Activated naive CD4-positive, alpha-beta T cell treated with anti-CD3 and anti-CD28 coated beads, Interleukin-2, amount 50 U/mL, for 16 hours (primary cell): ENCODE measurements at places on chromosomes 16 and 17.

DNA sequence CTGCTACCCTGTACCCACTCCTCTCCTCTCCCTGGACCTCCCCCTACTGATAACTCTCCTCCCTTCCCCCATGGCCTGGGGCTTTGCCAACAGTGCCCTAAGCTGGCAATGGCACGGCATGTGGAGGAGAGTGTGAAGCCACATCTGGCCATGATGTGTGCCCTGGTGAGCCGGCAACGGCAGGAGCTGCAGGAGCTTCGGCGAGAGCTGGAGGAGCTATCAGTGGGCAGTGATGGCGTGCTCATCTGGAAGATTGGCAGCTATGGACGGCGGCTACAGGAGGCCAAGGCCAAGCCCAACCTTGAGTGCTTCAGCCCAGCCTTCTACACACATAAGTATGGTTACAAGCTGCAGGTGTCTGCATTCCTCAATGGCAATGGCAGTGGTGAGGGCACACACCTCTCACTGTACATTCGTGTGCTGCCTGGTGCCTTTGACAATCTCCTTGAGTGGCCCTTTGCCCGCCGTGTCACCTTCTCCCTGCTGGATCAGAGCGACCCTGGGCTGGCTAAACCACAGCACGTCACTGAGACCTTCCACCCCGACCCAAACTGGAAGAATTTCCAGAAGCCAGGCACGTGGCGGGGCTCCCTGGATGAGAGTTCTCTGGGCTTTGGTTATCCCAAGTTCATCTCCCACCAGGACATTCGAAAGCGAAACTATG is 5.2 kb downstream of the TRAF4 start:
- DNase-seq, result no peak

DNA sequence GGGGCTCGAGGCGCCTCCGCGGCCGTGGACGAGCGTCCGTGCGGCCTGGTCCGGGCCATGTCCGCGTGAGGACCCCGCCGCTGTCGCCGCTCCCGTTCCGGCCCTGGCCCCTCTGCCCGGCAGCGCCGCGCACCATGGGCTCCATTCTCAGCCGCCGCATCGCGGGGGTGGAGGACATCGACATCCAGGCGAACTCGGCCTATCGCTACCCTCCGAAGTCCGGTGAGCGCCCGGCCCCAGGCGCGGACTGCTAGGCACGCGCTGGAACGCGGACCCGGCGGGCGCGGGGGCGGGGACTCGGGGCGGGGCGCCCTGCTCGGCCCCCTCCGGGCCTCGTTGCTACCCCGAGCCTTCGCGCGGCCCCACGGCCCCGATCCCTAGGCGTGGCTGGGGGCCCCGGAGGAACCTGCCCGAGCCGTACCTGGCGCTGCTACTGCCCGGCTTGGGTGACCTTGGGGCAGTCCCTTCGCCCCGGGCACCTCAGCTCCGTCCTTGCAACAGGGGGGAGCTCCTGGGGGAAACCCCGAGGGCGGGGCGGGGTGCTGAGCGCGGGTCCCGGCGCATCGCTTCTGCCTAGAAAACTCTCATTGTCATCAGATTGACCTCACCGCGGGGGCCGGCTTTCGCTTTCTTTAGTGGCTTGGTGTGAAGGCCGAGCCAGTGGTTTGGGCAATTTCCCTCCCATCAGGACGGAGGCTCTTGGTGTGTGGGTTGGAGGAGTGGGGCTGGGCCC is 367 bp downstream of the MGRN1 start:
- peak; percentile 66 for DNase-seq

- DNase-seq, result no peak
These were observed 56.1 kb upstream of the RBL2 start for GRCh38 chr16:53378138-53378537.

GRCh38 chr17:79812353-79813258 is 15.7 kb upstream of the CBX8 start:
- DNase-seq, result no peak

DNA sequence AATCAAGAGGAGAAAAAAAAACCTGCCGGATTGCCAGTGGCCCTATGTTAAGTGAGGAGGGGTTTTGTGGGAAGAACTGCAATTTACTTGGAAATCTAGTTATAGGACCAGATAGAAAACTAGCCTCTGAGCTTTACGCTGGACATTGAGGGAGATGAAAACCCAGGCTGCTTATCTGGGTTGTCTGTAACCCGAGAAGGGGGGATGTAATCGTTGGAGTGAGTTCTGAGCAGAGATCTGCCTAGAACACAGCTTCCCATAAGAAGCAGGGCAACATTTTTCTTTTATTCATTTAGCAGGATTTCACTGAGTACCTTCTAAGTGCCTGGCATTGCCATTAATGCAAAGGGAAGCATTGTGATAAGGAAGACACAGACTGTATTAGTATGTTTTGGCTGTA is 70.6 kb downstream of the KATNIP start:
- DNase-seq, result no peak

GRCh38 chr16:999677-1000076 is 18.1 kb downstream of the SOX8 start:
- no peak for DNase-seq

DNA sequence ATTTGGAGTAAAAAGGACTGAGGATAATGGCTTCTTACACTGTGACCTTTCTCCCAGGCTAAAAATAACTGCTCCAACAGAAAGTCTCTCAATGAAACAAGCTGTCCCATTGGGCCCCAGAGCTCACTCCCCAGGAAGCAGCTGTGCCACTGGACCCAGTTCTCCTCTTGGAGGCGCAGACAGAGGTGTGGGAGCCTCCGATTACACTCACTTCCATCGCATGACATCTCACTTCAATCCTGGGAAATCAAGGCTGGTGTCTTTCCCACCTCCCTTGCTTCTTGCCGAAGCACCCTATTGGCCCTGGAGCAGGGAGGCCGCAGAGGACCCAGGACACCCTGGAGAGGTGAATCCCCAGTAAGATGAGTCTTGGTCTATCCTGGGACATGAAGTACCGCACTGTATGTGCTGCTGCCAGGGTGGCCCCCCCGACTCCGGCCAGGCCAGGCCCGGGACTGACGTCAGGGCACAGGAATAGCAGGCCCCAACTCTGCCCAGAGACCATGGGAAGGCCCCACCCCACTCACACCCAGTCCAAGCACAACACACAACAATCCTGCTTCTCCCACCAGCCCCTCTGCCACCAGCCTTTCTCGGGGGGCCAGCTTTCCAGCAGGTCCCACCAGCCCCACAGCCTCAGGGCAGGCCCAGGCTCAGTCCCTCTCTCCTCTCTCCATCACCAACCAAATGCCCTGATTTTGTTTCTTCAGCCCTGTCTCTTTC is 29.5 kb downstream of the SRL start:
- no peak for DNase-seq

DNA sequence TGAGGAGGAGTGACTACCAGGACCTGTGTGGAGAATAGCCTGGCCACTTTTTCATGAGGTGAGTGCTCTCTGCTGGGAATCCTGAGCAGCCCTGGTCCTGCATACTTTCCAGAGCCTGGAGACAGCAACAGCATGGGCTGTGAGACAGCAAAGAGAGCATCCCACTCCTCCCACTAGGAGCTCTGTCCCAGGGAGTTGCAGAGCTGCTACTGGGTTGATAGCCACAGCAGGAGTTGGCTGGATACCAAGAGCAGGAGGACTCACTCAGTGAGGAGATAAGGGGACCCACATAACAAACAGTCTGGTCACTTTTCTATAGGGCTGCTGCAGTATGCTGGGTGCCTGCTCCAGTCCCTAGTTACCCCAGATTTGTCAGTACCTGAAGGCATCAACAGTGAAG is 439.3 kb upstream of the CDH8 start:
- no peak for DNase-seq

- DNase-seq, result no peak
These were observed 77.3 kb upstream of the NLRP1 start for GRCh38 chr17:5661491-5662125.

DNA sequence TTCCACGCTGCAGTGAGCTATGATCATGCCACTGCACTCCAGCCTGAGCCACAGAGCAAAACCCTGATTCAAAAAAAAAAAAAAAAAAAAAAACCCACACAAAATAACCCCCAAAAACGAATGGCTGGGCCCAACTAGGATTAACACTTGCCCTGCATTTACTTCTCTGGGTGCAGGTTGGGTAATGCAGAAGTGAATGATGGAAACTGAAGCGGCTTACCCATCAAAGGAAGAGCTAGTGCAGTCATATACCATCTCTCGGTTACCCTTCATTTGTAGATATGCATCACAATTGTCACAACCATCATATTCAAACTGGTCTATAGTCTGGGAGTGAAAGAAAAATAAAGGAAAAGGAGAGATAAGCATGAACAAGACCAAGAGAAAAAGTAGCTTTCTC is 819 bp downstream of the SUPT4H1 start:
- no peak for DNase-seq

DNA sequence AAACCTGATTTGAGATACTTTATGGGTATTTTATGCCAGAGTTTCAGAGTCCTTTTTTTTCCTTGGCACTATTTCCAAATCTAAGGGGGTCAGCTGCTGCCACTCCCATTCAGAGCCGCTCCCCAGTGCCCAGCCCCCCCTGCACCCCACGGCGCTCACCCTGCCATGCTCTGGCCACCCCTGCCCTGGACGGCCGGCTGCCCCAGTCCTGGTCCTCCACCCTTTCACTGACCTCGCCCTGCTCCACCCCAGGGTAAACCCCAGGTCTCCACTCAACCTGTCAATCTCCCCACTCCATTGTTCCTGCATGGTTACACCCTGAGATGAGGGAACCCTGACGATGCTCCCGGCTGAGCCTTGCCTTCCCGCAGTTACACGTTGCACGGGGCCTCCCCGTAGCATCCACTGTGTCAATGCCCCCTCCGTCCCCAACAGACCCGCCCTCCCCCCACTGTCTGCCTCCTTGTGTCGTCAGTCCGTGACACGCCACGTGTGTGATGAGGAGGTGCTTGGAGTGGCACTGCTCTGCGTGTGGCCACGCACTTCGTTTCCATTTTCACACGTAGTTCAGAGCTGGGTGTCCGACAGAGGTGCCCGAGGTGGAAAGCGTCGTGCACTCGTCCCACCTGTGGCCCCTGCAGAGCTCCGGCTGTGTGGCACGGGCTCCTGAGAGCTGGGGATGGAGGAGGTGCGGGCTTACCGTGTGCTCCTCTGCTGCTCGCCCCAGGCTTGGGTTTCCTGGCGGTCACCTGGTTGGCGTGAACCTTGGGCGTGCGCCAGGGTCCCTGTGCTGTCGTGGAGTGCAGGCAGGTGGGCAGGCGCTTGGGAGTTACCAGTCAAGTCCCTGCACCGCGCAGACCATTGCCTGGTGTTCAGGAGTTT is 116.5 kb downstream of the BANP start:
- DNase-seq, result no peak

- DNase-seq, result no peak
These were observed 24.9 kb downstream of the HSD17B2 start for GRCh38 chr16:82059983-82060421.

DNA sequence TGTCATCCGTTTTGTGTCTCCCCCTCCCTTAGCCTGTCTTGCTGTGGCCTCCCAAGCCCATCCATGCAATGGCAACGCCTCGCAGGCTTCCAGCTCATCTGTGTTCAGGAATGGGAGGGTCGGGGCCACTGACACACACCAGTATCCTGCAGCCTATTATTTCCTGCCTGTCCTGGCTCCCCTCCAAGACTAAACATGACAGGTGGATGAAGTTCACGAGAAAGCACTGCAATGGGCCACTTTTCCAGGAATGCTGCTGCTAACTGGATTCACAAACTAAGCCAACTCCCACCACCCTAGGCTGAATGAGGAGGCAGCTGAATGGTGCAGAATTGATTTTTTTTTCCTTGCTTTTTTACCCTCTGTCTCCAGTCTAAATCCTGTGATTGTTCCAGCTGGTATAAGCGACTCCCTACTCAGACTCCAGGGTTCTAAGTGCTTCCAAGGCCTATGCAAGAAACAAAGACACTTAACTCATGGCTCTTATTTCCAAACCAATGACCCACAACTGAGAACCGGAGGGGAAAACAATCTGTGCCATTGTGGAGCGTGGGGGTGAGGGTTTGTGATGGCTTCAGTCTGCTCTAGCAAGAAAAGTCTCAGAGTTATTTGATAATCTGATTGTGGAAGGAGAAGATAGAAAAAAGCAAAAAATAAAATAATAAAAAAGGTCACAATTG is 23.3 kb downstream of the TMEM100 start:
- no peak for DNase-seq

DNA sequence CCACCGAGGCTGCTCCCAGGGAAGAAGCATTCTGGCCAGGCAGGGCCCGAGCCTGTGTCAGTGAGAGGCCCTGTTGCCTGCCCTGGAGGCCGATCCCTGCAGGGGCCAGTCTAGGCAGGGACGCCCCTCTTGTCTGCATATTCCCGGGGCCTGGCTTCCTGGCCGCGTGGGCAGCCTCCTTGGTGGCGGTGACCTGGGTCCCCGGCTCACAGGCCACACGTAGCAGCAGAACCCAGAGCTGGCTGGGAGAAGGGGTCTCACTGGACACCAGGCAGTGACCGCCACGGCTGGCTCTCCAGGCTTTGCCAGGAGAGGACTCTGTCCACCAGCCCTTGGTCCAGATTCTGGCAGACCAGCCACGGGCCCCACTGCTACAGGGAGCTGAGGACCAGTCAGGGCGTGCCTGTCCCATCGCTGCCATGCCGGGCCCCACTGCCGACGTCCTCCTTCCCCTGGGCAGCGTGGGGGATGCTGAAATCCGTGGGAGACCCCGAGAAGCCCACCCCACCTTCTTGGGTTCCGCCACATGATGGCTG is 3.7 kb upstream of the CACNA1H start:
- no peak for DNase-seq

GRCh38 chr16:89643769-89644300 is 13.7 kb downstream of the CHMP1A start:
- DNase-seq, result no peak

- no peak for DNase-seq
These were observed 238.6 kb downstream of the CDH13 start for GRCh38 chr16:82865412-82865811.

GRCh38 chr17:7922845-7923628 is 6.6 kb downstream of the KCNAB3 start:
- peak; percentile 87 for DNase-seq

GRCh38 chr17:50763716-50764475 is 3.4 kb downstream of the ANKRD40CL start:
- DNase-seq, result no peak

DNA sequence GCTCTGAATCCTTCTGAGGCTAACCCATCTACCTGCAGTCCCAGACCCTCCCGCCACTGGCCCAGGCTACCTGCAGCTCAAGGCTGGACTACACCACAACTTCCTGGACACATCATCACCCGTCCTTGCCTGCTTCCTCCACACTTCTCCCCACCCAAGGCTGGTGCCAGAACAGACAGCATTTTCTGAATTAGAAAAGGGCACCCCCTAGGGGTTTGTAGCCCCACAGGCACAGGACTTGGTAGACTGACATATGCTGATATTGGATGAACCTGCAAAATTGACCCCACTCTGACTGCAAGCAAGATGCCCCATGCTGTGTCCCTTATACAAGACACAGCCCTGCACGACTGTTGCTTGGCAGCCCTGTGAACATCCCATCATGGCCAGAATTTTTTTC is 271.5 kb upstream of the C16orf82 start:
- DNase-seq, result no peak
